GM04504 (cell line): ENCODE measurements at places on chromosomes 2 and 18.

DNA sequence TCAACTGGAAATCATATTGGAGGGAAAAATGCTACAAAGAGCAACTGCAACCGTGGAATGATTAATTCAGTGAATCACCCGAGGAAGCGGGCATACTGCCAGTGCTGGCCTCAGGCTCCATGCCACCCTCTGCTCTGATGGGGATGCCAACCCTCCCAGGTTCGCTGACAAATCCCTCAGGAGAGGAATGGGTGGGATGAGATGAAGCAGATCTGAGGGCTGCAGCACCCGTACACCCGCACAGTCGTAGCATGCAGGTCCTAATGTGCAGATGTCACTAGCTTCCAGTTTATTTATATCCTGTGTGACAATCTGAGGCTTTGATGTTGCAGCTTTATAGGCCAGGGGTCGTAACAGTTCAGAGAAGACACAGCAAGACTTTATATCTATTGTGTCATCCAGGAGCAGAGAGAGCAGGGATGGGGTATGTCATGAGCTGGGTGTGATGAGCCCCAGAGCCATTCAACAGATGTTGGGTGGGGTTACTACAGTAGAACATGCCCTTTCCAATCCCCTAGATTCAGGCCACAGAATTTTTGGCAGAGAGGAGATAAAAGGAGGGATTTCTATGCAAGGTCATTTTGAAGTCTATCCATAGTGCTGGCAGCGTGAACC lies 44.6 kb downstream of the DPP4 start:
- peak; percentile 30 for DNase-seq

GRCh38 chr2:85753035-85753524 lies 711 bp upstream of the ATOH8 start:
- DNase-seq: no peak

DNA sequence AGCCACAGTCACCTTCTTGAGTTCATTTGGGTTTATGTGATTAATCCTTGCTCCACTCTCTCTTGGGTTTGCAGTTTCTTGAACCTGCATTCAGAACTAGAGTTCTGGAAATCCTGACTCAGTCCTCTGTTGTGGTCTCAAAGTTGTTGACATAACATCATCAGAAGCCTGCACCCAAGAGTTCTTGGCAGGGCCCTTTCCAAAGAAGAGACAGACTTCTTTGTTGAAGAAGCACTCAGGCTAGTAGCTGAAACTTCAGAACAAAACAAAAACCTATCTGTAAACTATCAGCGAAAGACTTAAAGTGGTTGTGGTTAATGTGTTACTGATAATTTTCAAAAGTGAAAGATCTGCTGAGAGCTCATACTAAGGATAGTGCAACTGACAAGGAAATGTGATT lies 120.8 kb downstream of the FAM168B start:
- no peak for DNase-seq

DNA sequence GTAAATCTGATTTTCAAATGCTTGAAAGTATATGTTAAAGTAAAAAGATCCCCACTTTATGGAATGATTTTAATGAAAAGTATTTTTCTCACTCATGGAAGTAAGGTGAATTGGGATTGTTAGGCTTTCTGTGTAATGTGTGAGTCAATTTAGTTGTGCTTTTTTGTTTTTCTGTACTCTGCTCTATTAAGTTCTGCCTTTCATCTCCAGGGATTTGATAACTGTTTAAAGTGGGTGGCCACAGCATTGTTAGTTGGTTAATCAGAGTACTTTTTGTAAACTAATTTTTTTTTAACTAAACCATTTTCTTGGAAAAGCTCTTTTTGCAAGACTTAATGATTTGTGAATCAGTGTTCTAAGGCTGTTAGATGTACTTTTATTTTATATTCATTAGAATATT lies 76.8 kb downstream of the ABI2 start:
- no peak for DNase-seq

GRCh38 chr2:172467382-172467781 lies 40.0 kb downstream of the ITGA6 start:
- no peak for DNase-seq

- DNase-seq: no peak
These were observed 278.1 kb downstream of the DCDC2C start for GRCh38 chr2:3981446-3981987.

DNA sequence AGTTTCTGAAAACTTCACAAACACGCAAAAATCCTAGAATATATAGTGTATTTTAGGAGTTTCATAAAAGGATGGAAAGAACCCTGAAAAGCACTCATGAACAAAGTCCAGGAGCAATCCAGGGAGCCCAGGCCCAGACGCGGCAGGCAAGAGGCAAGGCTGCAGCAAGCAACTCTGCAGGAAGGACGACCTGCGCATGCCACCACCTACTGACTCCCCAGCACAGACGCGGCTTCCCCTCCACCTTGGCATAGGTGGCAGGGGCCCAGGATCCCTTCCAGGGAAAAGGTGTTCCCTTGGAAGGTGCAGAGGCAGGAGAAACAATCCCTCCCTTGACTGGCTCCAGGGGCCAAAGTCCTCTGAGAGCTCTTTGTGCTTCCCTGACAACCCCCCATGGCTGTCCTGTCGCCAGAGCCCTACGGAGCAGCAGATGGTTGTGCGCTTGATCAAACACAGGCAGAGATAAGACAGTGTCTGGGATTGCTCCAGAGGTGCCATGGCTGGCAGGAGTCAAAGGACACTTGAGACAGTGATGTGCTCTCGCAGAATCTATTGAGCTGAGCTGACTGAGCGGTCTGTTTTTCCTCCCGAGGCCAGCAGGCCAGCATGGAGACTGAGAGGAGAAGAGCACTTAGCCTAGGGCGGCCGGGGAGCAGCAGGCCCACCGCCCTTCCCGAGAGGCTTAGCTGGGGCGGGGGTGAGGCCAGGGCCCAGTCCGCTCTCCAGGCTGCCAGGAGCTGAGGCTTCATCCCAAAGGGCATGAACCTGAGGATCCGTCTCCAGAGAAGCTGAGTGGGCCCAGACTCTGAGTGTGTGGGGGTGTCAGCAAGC lies 10.8 kb upstream of the AMER3 start:
- no peak for DNase-seq

DNA sequence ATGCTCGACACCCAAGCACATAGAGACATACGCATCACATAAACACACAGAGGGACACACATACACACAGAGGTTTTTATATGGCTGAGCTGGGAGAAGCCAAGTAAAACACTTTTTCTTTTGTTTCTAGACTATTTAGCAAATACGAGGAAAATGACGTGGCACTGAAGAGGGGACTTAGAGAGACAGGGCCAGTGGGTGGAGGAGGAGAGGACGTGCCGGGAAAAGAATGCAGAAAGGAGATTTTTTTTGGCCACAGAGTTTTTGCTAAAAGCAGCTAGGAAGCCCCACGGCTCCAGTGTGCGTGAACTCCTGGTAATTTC lies 168.5 kb upstream of the KLF7 start:
- DNase-seq: no peak

GRCh38 chr2:72062336-72062735 lies 85.3 kb downstream of the CYP26B1 start:
- DNase-seq: no peak

DNA sequence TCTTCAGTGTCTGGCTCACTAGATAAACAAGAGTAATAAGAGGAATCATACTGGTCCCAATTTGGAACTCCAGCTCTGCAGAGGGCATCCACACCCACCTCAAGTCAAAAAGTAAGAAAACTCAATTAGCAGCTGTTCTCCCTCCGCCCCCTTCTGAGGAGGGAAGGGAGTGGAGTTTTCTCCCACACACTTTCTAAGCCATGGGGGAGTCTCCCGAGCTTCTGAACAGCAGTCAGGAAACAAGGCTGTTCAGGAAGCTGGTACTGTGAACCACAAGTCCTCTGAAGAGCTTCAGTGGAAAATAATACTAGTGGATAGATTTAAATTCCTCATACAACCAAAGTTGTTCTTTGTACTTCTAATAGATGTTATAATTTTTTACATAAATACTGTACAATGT lies 32.9 kb upstream of the SPTBN1 start:
- no peak for DNase-seq

- DNase-seq: no peak
These were observed 75.7 kb upstream of the ATIC start for GRCh38 chr2:215236131-215236530.

DNA sequence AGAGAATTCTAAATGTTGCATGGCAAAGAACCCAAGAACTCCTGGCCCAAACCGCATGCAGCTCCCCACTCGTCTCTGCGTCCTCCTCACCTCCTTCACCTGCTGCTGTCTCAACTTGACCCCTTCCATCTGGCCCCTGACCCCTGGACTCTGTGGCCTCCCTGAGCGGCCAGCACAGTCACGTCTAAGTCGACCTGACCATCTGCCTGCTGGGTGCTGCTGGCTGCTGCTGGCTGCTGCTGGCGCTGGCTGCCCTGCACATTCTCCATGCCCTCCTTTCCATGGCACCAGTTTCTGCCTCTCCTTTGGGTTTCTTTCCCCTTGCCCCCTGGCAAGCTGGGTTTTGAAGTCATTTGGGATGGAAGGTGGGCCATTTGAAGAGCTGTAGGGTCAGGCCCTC lies 30.1 kb upstream of the ASB1 start:
- DNase-seq: no peak

- DNase-seq: no peak
These were observed 60.6 kb downstream of the SCG2 start for GRCh38 chr2:223541546-223541945.

DNA sequence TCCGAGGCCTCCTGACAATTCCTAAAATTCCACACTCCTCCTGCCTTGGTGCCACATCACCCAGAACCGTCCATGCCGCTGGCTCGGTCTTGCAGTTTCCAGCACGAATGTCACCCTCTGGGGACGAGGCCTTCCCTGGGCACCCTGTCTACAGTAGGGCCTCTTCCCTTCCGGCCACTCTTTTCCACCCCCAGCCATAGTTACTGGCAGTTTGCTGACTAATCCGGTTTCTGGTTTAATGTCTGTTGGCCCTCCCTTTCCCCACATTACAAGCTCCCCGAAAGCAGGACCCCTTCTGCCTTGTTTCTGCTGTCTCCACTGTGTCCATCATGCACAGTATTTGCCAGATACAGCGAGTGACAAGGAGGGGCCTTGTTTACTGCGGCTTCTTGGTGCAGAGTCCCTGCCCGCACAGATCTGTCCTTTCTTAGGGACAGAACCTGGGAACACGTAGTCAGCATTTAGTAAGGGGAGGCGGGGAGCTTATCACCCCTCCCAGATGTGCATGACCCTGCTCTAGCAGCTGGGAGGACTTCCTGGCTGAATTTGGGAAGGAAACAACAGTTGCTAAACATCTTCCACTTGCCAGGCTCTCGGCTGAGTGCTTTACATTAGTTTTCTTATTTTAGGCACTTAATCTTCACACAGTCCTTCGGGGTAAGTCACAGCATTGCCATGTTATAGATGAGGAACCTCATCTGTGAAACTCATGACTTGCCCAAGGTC lies 23.6 kb upstream of the CATIP start:
- no peak for DNase-seq

GRCh38 chr2:20235655-20236305 lies 10.8 kb upstream of the SDC1 start:
- DNase-seq: no peak

- DNase-seq: no peak
These were observed 163.0 kb downstream of the SCG2 start for GRCh38 chr2:223439184-223439583.
